HTR-8/SVneo (cell line): ENCODE measurements at places on chromosomes 4 and X.

DNA sequence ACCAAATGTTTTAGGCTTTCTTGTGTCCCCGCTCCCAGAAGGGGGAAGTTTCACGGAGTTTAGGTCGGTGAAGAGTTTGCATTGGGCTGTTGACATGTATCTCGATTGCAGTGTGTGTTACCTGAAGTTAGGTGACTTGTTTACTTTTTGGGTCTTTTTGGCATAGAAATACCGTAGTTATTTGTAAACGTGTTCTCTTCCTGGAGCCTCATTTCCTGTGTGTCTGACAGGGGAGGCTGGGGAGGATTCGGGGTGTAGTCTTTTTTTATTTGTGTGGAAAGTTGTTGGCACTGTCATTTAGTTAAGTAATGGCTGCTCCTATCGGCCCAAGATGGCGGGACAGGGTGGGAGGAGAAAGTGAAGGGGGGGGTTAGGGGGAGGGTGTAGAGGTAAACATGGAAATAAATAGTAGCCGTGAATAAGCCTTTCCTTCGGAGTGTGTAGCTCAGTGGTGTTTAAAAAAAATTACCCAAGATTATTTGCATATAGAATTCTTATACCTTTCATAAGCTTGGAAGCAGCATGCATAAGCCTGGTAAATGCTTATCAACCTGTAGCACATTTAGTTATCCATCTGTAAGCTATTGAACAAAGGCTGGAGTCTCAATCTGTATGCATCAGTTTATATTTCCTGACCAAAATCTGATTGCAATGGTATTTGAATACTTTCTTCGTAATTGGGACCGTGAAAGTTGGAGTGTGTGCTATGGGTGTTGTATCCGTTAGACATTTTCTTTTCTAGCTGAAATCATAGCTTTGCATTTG lies 1.6 kb downstream of the KDM6A start:
- peak; percentile 14 for DNase-seq

DNA sequence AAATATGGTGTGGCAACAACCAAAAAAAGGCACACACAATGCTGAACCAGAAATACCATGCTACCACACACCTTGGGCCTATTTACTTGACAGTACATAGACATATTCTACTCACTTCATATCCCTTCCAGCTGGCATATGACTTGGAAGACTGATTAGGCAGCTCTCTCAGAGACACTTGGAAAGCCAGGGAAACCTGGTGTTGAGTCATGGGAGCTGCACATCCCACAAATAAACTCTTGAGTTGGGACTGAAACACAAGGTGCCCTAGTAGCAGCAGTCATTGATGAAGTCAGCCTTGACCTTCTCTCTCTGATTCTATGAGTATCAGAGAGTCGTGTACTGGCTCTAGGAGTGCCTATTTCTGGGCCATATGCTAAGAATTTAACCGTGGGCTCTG lies 776.6 kb upstream of the LCORL start:
- DNase-seq, result no peak

DNA sequence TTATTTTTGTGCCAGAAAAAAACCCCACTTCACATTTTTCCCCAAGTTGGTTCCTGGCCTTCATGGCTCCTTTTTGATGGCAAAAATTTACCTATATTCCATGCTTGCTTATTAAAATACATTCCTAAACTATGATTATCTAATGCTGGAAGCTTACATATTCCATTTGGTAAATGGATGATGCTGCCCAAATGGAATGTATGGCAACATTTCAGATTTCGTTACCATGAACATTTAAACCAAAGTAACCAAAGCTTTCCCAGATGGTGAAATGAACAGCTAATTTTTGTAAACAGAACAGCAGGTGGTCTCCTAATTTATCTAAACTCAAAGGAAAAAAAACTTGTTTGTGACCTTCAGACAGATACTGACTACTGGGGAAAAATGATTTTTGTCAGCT lies 110.8 kb upstream of the TEX13A start:
- no peak for DNase-seq

- peak; percentile 45 for DNase-seq
Observed at GRCh38 chr4:8538703-8539567, 41.3 kb upstream of the GPR78 start.

DNA sequence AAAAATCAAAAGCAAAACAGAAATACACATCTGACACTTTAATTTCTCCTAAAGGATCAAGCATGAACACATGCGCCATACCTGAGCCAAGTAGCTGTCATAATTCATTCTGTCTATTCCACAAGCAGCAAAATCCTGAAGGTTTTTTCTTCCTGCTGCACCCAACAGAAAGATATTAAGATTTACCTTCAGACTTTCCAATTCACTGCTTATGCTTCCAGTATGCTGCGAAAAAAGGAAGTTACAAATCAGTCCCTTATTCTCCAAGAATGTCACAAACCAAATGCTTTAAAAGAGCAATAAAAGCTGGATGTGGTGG lies 29.2 kb upstream of the FGFBP2 start:
- no peak for DNase-seq

DNA sequence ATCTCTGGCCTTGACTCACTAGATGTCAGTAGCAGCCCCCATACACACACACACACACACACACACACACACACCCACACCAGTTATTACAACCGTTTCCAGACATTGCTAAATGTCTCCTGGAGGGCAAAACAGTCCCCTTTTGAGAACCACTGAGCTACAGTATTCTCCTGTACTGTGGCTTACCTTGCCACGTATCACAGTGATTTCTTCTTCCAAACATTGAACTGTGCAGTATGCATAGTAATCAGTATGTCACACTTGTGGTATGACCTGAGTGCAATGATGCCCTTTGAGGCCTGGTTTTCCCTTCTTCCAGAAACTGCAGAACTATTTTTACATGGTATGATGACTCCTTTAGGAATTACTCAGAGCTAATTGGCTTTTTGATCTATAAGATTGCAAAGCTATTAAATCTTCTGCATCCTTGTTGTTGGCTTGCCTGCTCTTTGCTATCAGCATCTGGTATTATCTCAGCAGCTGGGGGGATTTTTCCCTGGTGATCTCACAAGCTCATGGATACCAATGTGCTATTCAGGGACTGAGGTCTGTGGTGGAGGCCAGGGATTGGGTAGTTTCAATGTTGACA lies 3.6 kb upstream of the THOC2 start:
- no peak for DNase-seq

DNA sequence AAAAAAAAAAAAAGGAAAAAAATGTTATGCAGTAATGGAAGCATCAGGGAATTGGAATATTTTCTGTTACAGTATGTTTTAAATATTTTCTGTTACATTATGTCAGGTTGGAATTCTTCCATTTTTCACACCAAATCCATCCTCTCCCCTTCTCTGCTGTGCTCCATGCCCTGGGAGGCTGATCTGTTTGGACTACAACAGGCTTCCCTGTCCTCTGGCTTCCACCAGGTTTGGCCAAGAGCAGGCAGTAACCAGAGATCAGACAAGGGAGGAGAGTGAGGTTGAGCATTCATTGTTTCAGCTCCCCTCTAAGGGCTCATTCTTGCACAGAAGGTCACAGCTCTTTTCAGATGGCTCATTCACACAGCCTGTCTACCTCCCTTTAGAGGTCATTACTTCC lies 11.7 kb upstream of the TMEM184C start:
- DNase-seq, result no peak

GRCh38 chr4:15898902-15899301 lies 39.6 kb downstream of the FGFBP1 start:
- DNase-seq, result no peak

DNA sequence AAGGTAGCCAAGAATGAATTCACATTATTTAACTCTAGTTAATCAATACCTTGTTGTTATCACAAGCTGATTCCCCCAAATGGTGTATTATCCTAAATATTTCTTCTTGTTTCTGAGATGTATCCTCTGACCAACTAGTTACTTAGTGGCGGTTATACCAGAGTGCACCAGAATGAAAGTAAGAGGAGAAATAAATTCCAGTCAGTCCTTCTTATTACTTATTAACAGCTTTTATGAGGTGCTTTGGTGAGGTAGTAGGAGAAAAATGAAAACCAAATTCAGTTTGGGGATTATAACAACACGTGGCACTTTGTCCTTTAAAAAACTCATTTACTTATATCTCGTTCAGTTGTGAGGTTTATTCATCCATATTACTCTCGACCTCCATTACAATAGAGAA lies 101.9 kb downstream of the AMMECR1 start:
- DNase-seq, result no peak

DNA sequence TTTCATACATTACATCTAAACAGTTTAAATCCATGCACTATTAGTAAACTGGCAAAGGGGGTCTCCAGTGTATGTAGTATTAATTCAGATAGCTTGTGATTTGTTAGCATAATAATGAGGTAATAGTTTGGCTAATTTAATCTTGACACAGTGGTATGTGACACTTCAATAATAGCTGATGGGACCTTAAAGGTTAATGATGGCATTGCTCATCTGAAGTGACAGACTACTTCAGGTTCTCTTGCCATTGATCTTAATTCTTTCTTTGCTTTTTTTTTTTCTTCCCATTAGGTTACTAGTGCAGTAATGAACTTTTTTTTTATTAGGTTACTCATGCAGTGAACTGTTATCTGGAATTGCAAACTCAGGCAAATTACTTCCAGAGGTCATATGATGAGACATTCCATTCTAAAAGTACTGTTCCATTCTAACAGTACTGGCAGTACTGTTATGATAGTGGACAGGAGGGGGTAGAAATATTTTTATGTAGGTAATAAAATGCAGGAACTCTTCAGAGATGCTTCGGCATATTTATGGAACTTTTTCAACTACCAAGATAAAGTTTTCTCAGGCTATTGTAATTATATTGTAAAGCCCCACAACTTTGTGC lies 911.3 kb upstream of the LCORL start:
- DNase-seq, result no peak

- no peak for DNase-seq
Observed at GRCh38 chr4:147020456-147020855, 74.8 kb upstream of the TTC29 start.

- DNase-seq, result no peak
Observed at GRCh38 chr4:168221301-168221700, 97.3 kb downstream of the DDX60 start.

DNA sequence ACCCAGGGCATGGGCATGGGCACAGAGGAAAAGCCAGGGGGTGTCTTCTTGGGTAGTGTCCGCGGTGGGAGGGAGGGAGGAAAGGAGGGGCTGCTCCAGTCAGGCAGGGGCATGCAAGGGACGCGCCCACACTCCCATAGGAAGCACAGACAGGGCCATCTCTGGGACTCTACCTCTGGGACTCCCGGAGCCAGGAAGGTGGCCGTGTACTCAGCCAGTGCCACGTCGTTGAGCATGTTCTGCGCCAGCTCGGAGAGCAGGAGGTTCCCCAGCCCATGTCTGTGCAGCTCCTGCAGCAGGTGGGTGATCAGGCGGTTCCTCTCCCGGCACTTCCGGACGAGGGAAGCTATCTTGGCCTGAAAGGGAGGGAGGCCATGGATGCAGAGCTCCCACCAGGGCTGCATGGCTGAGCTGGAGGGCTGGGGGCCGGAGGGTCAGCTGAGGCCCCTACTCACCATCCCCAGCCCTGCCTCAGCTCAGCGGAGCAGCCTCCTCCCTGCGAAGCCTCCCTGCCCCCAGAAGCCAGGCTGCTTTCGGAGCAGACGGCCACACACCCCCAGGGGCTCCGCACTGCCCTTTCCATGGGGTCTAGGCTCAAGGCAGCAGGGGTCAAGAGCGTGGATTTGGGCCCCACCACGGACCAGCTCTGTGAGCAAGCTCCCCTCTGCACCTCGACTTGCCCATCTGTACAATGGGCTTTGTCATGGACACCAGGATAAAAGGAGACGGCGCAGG lies 44.6 kb downstream of the C4orf50 start:
- DNase-seq, result no peak

GRCh38 chr4:40186665-40187014 lies 10.2 kb upstream of the RHOH start:
- no peak for DNase-seq

GRCh38 chrX:129566073-129566472 lies 26.0 kb downstream of the OCRL start:
- DNase-seq, result no peak

DNA sequence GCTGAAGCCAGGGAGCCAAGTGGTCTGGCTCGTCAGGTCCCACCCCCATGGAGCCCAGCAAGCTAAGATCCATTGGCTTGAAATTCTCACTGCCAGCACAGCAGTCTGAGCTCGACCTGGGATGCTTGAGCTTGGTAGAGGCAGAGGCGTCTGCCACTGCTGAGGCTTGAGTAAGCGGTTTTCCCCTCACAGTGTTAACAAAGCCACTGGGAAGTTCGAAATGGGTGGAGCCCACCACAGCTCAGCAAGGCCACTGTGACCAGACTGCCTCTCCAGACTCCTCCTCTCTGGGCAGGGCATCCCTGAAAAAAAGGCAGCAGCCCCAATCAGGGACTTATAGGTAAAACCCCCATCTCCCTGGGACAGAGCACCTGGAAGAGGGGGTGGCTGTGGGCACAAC lies 353.8 kb downstream of the NAP1L3 start:
- DNase-seq, result no peak

DNA sequence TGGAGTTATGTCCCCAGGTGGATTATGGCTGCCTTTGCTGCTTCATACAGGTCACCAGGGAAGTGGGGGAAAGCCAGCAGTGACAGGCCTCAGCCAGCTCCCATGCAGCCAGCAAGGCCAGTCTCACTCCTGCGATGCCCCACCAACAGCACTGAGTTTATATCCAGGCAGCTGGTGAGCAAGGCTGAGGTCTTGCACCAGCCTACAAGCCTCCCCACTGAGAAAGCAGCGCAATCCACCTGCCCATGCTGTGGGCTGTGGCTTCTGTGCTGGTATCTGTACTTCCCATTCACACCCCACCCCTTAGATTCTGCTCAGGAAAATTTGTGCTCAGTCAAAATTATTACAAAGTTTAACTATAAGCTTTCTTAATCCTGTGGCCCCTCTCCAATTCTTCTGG lies 153.5 kb downstream of the HHIP start:
- DNase-seq, result no peak

DNA sequence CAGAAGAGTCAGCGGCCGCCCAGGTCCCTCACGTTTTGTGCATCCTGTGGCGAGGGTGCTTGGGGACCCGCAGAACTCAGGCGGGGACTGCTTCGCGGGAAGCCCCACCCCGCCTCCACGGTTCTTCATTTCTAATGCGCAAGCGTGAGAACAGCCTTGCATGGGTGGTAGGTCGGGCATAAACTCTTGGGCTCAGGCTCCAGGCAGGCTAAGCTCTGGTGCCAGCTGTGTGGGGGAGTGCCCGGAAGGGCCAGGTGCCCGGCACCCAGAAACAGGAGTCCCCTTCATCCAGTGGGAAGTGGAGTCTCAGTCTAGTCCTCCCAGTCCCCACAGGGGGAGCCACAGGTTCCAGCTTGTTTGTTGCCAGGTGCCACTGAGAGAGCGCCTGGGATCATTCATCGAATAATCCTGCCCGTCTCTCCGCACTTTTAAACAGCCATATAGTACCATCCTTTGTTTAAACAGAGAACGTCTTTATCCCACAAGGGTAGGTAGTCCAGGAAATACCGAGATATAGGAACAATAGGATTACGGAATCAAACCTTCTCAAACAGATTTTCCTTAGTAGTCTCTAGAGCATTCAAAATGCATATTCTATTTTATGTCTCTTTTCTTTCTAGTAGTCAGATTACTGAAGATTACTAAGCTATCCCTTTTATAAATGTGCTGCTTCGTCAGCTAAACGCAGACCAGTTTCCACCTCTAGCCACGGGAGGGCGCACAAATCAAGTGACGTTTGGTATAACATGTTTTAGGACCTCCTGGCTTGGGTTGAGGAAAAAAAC lies 12.7 kb upstream of the RBBP7 start:
- peak; percentile 78 for DNase-seq
